ENCODE measurements at places on chromosomes 7 and 10.

GRCh38 chr7:75771224-75771623, 787 bp downstream of the CCL26 start:
- no peak for DNase-seq

- no peak for DNase-seq
These were observed 58.4 kb upstream of the WAPL start for GRCh38 chr10:86579883-86580520.

DNA sequence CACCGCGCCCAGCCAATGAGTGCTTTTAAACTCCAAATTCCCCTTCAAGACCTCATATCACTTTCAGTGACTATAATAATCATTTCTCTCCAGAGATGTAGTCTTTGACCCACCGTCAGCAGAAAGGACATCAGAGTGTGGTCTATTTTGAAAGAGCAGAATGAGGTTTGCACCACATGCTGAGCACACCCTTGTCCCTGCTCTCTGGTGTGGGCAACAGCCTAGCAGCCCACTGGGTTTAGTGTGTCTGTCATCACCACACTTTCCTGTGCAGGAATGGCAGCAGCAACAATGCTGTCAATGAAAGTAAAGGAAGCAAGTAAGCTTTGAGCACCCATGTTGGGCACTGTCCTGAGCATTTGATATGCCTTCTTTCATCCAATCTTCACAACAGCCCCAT, 122.4 kb downstream of the PLXNA4 start:
- DNase-seq: no peak

- no peak for DNase-seq
These were observed 4.0 kb upstream of the SLC29A4 start for GRCh38 chr7:5278766-5279165.

DNA sequence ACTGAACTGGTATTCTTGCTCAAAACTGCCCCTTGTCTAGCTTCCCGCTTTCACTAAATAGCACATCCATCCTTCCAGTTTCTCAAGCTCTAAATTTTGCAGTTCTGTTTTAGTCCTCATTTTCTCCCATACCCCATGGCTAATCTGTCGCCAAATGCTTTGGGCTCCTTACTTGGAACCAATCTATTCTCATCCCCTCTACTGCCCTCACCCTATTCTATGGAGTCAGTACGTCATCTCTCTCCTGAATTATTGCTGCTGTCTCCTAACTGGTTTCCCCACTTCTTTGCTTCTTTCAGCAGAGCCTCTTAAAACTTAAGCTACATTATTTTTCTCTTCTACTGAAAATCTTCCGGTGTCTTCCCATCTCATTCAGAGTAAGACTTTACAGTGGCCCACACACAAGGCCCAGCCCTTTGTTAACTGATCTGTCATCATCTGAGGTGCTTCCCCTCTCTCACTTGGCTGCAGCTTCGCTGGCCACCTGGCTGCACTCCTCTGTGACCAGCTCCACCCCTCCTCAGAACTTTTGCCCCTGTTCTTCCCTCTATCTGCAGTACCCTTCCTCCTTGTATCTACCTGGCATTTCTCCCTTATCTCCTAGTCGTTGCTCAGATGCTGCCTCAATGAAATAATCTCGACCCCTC, 9.9 kb downstream of the STARD3NL start:
- no peak for DNase-seq

GRCh38 chr7:36486336-36486735, 96.7 kb downstream of the ANLN start:
- DNase-seq: no peak

DNA sequence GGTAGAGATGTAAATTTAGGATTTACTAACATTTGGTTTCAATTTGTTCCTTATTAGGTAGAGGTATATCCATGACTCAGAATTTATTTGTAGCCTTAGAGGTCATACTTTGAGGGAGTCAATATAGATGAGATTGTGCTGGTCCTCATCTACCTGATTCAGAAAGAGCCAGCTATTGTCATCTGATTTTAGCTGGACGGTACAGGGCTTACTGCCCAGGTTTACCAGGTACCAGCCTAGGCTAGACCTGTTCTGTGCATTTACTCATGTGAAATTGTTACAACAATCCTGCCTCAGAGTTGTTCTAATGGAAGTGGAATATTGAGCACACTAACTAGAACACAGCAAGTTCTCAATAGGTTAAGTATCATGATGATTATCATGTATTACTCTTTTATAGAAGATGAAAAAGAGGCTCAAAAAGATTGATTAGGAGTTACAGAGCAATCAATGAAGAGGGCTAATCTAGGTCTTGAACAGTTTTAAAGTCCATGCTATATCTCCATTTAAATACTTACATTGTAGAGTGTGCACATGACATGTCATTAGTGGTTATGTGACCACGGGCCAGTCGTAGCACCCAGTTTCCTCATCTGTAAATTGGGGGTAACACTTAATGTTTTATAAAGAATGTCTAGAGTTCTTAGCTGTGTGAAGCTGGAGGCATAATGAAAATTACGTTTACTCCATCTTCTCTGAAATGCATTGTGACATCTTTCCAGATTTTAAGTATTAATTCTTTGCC, 42.1 kb downstream of the TRIM24 start:
- no peak for DNase-seq

GRCh38 chr7:11341285-11341944, 367.7 kb downstream of the PHF14 start:
- no peak for DNase-seq

DNA sequence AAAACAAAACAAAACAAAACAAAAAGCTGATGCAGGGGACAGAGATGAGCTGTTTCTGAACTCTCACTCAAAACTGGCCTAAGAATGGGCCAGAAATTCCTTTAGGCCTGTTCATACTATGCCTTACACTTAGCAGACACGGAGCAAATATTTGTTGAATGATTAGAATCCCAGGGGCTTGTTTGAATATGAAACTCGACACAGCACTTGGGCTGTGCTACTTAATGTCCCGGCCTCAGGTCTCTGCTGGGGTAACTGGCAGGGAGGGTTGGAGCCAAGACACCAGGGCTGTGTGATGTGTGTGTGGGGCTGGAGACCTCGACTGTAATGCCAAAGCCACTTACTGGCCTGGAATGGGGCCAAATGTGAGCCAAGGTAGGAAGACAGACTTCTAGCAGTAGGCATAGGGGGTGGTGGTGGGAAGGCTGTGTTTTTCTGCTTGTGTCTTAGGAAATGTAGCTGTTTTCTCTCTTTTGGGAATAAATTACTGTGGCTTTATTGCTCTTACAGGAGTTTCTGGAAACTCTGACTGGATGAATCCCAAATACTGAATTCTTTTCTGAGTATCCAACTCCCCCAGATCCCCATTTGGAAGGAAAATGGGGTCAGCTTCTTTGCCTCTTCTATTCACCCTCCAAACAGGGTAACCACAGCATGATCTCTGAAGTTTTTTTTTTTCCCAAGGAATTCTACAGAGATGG, 66.7 kb downstream of the EMX2 start:
- DNase-seq: no peak

- DNase-seq: no peak
These were observed at the start of gene DLX6 for GRCh38 chr7:97005183-97006054. TSS of gene DLX6 (plus strand) at chr7:97005553. CDS start at chr7:97005978, 425 bp downstream.

- no peak for DNase-seq
These were observed 28.8 kb downstream of the EVX1 start for GRCh38 chr7:27271384-27271783.

GRCh38 chr10:23408330-23408976, 30.4 kb upstream of the OTUD1 start:
- DNase-seq: no peak

DNA sequence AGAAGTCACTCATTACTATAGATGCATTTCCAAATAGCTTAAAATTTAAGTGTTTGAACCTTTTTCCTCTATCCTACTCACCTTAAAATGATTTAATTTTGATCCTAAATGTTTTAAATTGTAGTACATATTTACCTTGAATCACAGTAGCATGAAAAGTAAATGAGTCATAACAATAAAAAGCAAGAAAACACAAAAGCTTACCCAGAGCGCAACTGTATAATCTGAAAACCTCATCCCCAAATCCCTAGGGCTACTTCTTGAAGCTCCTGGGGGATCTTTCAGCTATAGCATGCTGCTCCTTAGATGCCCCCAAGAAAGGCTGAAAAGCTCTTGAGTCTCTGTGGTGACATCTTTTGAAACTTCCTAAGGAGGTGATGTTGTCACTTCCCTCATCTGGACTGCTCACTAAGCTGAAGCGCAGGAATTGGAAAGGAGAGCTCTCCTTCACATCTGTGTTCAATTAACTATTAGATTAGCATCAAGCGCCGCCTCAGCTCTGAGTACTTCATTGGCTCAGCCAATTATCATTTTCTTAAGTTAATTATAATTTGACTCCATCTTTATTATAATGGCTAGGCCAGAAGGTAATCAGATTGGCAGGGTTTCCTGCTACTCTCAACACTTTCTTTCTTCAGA, 60.2 kb downstream of the SEMA3E start:
- DNase-seq: no peak

GRCh38 chr7:54817152-54817551, 58.1 kb upstream of the SEC61G start:
- no peak for DNase-seq

- no peak for DNase-seq
These were observed at the start of gene SAMD9L for GRCh38 chr7:93148144-93148543. TSS of gene SAMD9L (minus strand) at chr7:93148385. CDS start at chr7:93135971, 12,414 bp downstream.

- DNase-seq: no peak
These were observed 27.3 kb downstream of the SNX10 start for GRCh38 chr7:26318921-26319320.

DNA sequence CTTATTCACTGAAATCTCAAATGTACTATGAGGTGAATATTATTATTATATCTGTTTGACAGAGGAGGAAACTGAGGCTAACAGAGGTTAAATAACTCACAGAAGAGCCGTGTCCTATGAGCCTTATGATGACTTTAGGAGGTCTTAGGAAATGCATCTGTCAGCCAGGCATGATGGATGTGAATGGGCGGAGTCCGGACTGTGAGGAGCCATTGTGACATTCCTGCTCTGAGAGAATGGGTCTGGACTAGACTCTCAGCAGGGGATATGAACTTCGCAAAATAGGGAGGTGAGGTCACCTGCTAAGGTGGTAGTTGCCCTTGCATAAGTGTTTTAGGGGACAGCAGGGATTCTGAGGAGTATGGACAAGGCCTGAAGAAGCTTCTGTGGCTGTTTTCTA, 153.6 kb downstream of the TMEM178B start:
- DNase-seq: no peak

GRCh38 chr10:7117806-7118674, 292.8 kb downstream of the SFMBT2 start:
- DNase-seq: no peak

DNA sequence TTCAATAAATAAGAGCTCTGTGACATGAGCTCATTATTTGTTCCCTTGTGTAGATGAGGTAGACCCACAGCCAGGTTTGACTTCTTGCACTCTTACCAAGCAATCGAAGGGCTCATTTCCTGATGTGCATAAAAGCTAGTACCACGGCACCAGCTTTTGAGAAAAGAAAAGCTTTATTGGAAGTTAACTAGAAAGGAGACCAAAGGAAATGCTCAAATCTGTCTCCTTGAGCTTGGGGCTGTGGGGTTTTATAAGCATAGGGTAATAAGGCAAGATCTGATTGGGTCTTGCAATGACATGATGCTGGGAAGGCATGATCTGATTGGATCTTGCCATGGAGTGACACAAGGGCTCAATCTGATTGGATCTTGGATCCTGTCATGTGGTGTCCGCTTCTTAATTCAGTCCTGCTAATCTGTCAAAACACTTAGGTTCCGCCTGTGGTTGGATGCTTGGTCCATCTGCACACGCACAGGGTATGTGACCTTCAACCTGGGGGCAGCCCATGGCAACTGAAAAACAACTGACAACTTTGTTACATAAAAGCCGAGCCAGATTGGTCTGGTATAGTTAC, 47.8 kb upstream of the FRMD4A start:
- no peak for DNase-seq

- no peak for DNase-seq
These were observed 44.5 kb upstream of the TRIM8 start for GRCh38 chr10:102599565-102600327.

- no peak for DNase-seq
These were observed 48.1 kb downstream of the CDC123 start for GRCh38 chr10:12243864-12244620.

GRCh38 chr7:155788616-155789000, 23.7 kb downstream of the SHH start:
- DNase-seq: no peak

- no peak for DNase-seq
These were observed 18.3 kb downstream of the STEAP1B start for GRCh38 chr7:22481726-22482125.

- DNase-seq: no peak
These were observed 9.9 kb upstream of the SPAG6 start for GRCh38 chr10:22335173-22335933.

GRCh38 chr7:16904076-16904475, 22.3 kb upstream of the AGR3 start:
- DNase-seq: no peak

GRCh38 chr10:25522946-25523608, 348.3 kb downstream of the GPR158 start:
- DNase-seq: no peak

DNA sequence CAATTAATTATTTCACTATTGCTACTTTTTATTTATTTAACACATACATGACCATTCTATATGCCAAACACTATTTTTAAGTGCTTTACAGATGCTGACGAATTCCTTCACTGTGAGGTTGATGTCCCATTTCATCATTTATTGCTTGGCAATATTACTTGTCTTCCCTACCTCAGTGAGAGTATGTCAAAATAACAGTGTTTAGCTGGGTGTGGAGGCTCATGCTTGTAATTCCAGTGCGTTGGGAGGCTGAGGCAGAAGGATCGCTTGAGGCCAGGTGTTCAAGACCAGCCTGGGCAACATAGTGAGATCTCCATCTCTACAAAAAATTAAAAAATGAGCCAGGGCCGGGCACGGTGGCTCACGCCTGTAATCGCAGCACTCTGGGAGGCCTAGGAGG, 19.8 kb upstream of the MRC1 start:
- no peak for DNase-seq

DNA sequence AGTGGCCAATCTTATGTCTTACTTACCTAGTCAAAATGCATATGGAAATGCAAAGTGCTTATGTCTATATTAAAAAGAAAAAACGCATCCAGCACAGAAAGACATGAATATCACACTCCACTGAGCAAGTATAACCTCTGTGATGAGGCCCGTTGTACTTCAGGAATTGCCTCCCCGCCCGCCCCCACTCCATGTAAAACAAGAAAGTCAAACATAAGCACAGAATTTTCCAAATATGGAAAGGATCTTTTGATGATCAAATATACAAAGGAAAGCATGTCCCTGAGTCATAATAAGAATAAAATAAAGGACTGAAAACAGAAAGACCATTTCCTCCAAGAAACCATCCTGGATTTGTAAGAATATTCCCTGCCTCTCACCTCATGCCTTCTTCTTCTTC, 229.1 kb downstream of the BAMBI start:
- DNase-seq: no peak

All from stimulated activated CD4-positive, alpha-beta T cell treated with anti-CD3 and anti-CD28 coated beads, Interleukin-1b, Interleukin-23, amount 100 ng/mL, for 4 hours (primary cell).